GM06990 (cell line): ENCODE measurements at places on chromosomes 13 and 19.

DNA sequence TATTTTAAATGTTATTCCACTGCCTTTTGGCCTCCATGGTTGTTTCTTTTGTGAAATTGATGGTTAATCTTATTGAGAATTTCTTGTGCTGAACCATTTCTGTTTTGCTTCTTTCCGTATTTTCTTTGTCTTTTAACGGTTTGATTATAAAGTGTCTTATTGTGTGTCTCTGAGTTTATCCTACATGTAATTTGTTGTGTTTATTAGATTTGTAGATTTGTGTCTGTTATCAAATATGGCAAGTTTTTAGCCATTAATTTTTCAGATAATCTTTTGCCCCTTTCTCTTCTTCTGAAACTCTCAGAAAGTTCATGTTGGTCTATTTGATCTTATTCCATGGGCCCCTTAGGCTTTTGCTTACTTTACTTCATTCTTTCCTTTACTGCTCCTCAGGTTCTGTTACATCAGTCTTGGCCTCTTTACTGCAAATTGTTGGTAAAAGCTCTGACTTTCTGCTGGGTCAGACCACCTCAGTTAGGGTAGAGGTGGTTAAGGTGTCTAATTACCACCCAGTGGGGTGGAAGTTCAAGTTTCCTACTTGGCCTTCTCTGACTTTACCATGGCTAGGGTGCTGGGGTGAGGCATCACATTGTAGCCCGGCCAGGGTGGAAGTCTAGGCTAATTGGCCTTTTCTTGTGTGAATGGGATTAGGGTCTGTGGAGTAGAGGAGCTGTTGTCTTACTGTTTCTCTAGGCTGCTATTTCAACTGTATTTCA, 58.3 kb downstream of the ZMYM2 start:
- DNase-seq = no peak

DNA sequence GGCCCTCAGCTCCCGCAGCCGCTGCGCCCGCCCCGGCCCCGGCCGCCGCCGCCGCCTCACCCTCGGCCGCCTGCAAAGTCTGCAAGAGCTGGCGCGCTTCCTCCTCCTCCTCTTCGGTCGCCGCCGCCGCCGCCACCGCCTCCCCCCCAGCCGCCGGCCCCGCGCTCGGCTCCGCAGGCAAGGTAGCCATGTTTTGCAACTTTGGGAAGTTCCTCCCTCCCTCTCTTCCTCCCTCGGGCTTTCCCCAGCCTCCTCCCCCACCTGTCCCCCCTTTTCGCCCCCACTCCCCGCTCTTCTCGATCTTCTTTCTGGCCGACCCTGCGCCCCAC, 433 bp downstream of the SIX5 start:
- DNase-seq = no peak

DNA sequence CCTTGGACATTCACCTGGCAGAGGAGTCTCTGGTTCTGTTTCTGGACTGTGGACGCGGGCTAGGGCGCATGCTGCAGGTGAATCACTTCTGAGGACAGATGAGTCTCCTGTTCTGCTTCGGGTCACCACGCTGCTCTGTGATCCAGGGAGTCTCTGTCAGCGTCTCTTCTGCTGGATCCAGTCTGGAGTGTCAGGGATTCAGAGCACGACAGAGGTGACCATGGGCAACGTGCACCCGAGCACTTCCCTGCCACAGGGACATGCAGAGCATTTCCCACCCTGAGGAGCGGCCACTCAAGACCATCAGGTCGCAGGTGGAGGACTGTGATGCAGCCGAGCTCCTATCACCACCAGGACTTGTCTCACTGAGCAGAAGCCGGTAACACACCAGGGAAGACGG, 24.4 kb upstream of the LILRA2 start:
- DNase-seq = no peak

DNA sequence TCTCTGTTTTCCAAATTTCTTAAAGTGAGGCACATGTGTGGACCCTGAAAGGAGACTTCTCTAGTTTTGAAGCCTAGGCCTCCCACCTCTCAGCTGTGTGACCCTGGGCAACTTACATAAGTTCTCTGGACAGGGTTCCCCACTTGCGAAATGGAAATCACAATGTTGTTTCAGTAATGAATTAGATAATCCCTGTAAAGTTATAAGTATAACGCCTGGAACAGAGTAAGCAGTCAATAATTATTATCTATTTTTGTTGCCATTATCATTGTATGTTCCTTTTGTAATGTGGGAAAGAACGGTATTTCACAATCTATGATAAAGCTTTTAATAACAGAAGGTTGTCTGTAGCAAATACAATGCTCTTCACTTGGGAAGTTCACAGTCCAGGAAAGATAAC, 437.3 kb upstream of the ZNF507 start:
- DNase-seq = no peak

DNA sequence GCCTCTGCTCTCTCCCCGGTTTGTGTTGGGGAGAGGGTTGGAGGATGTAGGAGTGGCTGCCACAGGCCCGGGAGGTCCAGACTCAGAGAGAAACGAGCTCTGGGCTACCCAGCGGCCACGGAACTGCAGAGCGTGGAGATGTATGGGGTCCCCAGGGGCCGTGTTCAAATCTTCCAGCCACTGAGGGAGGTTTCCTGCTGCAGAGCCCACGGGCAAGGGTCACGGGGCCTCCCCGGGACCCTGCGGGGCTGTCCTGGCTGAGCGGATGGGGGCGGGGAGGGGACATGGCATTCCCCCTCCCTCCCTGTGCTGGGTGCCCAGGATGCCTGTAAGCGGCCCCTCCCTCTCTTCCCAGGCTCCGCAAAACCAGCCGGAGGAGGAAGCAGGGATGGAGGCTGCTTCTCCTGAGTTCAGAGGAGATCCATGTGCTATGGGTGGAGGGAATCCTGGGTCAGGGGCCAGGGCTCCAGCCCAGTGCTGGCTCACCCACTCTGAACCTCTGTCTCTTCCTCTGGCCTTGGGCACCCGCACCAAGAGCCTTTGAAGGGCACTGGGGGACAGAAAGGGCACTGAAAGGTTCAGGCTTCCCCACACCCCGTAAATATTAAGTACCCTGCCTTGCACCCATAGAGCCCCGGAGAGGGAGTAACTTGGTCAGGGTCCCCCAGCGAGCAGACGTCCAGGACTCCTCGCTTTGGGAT, 22.6 kb downstream of the SMIM24 start:
- no peak for DNase-seq

- no peak for DNase-seq
Observed at GRCh38 chr19:5006201-5006600, 37.3 kb downstream of the KDM4B start.

GRCh38 chr19:4516199-4516938, 1.9 kb downstream of the PLIN4 start:
- DNase-seq = no peak
